ENCODE measurements at places on chromosomes 3 and 15.

DNA sequence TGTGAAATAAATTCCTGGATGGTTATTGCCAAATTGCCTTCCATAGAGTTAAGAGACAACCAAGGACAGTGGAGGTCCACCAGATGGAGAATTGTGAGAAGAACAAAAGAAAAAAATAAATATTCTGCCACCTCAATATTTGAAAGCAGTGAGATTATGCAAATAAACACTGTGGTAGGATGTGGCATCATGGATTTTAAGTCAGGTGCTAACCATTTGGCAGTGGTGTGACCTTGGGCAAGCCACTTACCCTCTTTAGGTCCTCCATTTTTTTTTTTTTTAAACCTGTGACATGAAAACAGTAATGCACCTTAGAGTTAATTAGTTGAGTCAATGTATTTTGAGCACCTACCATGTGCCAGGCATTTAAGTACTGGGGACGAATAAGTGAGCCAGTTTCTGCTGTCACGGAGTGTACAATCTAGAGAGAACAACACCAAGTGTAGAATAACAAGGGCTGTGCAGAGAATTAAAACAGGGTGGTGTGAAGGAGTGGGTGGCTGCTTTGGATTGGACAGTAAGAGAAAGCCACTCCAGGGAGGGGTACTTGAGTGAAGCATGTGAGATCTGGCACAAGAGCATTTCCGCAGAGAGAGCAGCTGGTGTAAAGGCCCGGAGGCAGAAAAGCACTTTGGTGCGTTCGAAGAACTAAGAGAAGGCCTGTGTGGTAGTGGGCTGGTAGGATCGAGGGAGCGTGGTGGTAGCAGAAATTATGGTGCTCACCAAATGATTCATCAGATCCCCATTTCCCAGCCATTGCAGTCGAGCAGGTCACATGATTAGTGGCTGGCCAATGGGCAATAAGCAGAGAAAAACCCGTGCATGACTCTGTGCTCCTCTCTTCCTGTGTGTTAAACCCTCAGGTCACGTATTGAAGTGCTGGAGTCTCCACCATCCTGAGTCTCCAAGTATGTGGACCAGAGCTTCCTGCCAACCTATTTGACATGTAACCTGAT, 39.2 kb downstream of the CCK start:
- DNase-seq, result no peak

DNA sequence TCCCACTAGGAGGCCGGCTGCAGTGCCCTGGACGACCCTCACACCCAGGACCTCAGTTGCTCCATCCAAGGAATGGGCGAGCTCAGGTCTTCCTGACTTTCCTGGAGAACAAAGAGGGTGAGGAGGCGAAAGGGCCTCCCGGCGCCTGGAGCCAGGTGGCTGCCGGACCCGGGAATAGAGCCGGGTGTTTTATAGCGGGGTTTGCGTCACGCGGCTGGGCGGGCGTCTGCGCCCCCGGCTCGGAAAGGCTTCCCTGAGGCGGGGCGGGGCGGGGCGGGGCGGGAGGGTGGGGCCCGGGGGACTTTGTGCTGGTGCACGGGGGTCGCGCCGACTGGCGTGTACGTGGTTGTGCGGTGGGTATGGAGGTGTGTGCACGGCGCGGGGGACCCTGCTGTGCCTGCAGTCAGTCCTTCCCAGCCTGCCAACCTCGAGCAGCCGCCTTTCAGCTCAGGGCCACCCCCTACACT, 4.6 kb upstream of the PRKCD start:
- DNase-seq, result no peak

DNA sequence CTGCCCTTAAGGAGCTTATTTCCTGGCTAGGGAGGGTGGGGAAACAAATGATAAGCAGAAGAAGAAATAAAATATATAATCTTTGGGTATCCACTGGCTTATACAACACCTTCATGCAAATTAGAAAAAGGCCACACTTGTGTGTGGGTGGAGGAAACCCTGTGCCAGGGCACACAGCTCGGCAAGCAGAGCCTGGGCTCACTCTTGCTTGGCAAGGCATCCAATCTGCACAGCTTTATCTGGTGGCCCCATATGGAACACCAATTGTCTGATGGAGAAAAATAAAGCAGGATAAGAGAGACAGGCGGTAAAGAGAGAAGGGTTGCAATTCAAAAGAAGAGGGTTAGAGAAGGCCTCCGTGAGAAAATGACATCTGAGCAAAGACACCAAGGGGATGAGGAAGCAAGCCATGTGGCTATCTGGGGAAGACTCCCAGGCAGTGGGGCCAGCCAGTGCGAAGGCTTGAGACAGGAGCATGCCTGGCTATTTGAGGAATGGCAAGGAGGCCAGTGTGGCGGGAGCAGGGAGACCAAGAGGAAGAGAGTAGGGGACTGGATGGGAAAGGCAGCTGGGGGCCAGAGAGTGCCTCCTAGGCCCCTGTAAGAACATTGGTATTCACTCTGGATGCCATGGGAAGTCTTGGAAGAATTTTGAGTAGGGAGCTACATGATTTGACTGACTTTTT, 22.5 kb upstream of the VPS8 start:
- DNase-seq, result no peak

DNA sequence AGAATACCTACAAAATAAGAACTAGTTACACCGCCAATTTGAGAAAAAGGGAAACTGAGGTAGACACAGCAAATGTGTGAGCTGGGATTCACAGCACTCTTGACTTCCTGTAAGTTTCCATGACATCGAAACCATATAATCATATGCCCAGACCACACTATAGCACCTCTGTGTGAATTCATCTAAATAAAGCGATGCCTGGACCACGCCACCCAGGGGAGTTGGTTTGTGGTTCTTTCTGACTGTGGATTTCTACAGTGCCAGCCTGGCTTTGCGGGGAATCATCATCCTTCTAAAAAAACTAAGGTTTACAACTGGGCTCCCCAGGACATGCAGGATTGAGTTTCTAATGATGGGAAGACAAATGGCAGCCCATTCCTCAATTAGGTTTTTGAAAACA, 23.5 kb upstream of the CA12 start:
- no peak for DNase-seq

DNA sequence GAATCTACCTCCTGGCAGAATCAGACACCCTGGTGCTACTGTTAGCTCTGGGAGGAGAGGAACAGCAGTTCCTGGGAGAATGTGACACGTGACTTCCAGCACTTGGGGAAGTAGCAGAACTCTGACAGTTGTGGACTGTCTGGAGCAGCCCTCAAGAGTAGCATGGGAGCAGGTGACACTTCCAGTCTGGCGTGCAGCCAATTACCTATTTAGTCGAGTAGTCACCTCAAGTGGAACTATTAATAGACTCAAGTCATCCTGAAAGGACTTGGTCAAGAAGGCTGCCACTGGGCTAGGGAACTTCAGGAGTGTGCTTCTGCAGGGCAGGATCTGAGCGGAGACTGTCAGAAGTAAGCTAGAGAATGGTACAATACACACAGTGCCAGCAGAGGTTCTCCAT, 62.3 kb downstream of the MTHFS start:
- no peak for DNase-seq

DNA sequence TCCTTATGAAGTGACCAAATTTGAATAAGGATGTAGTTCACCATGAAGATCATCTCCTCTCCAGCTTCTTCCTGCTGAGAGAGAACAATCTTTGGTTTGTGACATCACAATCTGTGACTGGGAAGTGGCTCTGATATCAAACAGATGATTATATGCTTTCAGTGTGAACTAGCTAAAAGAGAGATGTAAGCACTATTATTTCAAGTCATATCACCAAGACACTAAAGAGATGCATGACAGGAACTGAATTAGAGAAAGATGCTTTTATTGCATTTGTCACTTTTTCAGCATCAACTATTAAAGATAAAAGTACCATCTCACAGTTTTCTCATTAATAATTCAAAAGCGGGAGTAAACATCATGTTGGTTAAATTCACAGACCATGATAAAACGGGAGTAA, 3.5 kb downstream of the CHRM5 start:
- DNase-seq, result no peak

DNA sequence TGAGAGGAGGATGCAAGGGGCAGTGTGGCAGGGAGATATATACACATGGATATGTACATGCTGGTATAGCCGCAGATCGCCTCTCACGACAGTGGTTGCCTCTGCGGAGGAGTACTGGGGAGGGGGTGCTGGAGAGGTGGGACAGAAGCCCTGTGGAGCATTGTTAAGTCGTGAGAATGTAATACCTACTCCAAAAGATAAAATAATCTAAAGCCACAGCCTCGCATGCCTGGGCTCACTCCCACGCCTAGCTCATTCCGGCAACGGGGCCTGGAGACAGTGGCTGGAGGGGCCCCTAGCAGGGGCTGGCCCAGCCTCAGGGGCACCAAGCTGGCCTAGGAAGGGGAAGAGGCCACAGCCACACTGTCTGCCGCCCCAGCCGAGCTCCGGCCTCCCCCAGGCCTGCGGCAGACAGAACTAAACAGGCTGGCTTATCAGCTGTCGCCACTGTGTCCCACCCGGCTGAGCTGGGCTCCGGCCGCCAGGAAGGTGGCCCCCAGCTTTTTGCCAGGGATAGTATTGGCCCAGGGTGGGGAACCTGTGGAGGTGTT, 65.1 kb upstream of the LCTL start:
- DNase-seq, result no peak

DNA sequence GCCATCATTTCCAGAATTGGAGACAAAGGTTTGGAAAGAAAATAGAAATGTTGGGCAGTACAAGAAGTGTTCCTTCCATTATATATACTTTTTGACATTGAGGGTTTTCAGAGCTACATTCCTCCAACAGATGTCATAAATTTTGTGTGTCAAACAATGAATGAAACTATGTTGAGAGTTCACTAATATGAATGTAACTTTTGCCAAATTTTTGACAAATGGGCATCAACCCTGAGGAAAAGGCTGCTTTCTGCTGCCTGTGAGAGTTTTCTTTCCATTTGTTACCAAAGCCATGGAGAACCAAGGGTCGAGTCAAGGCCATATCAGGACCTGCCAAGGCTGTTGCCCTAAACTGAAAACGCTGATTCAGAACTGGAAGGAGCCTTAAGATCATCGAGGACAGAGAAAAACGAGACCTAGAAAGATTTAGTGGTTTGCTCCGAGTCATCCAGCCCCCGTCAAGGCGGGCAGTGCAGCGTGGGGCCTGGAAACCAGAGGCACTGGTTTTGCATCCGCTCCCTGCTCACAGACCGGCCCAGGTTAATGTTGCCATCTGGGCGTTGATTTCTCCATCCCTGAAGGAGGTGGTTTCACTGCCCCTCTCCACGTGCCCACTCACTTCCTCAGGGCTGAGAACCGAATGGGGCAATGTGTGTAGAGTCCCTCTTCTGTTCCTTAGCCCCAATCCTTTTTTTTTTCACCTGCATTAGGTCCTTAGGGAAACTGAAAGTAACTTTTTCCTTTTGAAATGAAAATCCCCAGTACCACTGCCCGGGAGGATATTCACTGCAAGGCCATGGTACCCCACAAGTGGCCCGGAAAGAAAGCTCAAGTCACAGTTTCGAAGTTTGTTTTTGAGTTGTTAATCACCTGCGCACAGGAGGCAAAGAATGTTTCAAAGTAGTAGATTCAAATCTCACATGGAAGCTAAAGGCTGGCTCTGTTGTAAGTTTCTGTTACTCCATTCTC, 32.8 kb downstream of the TPM1 start:
- DNase-seq, result no peak

- DNase-seq, result no peak
Measured at GRCh38 chr15:89673165-89673512, 6.0 kb downstream of the PLIN1 start.

DNA sequence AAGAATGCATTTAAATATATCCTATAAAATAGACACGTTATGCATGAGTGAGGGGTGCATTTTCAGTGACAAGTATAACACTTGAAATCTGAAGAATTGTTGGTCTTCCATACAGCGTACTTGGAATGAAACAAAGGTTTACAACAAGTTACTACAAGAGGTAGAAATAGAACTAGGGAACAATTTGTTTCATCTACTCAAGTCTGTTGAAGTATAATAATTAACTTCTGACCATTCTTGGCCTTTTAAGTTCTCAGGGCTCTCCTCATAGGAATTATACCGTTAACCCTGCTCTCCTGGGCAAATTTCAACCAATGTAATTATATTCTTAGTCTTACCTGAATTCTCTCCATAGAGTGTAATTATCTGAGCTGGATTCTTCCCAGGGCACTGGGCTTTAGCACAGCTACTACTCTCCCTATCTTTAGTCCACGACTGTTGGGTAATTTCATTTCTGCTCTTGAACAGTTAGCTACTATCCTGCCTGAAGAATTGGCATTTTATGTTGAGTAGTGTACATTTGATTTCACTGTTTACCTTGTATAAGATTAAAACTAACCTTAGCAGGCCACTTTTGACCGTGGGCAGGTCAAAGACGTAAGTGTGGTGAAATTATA, 100.6 kb downstream of the UBE2E2 start:
- DNase-seq, result no peak

- DNase-seq, result no peak
Measured at GRCh38 chr15:54659646-54660045, 537.1 kb downstream of the RSL24D1 start.

DNA sequence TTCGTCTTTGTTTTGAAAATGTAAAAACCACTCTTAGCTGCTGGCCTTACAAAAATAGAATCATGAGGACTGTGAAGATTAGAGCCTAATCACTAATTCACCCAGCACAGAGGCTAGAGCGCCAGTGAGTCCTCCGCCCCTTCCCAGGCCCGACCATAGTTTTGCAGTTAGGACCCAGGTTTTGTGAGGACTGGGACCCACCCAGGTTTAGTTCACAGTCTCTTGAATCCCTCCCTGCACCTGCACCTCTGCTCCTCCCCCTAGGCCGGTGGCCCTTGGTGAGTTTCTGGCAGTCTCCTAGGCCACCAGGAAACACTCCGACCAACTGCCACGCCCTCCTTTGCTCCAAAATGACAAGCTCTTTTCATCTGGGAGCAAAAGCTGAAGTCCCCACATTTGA, 136.0 kb upstream of the CCDC54 start:
- DNase-seq, result no peak

DNA sequence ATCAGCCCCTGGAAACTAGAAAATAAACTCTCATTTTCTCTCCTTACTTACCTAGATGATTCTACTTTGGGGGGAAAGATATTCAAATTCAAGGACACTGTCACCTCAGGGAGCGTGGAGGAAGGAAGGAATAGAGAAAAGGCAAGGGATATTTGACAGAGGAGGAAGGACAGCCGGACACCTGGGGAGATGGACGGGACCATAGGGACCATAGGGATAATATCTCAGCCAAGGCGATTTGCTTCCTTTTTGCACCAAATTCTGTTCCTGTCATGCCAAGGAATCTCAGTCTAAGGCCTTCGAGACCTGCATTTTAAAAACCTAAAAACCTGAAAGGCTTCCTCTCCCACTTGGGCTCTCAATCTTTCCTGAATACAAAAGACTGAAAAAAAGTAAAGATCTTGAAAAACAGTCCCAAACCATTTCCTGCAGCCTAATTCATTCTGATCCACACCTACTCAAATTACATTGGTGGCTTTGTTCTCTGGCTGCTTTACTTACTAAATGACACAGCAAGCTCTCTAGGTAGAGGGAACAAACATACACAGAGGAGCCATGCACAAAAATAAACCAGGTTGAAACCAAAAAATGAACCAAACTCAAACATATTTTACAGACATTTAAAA, 73.9 kb upstream of the SLC24A5 start:
- no peak for DNase-seq

DNA sequence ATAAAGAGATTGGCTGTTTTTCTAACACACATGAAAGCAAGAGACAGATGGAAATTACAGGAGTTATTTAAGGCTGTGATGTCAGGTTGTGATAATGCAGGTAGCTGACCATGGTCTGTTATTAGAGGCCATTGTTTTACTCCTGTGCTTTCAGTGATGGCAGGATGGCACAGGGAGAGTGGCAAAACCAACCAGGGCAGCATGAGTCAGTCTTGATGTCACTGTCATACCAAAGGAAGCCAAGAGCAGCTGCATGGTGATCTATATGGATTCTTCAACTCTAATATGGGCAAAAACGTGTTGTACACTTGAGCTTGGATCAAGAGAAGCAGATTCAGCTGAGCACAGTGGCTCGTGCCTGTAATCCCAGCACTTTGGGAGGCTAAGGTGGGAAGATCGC, 91.8 kb upstream of the LMOD3 start:
- DNase-seq, result no peak

Measured in activated gamma-delta T cell (primary cell).